ENCODE measurements at places on chromosomes 11 and 22.

DNA sequence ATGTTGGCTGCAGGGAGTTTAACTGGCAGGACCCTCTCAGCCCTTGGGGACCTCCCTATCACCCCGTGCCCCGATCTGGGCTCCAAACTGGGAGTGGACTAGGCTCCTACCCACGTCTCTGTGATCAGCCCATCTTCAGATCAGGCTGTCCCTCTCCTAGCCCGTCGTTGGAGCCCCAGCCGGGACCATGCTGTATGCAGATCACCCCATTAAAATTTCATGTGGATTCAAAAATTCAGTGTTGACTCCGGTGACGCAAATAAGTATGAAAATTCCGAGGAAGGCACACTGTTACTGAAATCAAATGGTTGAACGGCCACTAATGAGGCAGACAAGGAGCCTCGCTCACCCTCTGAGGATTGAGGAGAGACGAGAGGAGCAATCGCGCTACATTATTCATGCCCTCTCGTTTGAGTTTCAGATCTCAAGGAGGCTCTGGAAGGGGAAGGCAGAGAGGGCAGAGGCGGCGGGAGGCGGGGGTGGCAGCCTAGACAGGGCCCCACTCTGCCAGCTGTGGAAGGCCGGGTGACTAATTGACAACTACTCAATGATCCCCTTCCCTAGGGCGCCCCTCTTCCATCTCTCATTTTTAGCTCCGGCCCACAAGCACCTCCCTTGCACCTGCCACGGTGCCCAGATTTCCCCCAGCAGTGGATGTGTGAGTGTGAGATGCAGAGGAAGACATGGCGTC is 255.4 kb downstream of the MIAT start:
- no peak for DNase-seq

DNA sequence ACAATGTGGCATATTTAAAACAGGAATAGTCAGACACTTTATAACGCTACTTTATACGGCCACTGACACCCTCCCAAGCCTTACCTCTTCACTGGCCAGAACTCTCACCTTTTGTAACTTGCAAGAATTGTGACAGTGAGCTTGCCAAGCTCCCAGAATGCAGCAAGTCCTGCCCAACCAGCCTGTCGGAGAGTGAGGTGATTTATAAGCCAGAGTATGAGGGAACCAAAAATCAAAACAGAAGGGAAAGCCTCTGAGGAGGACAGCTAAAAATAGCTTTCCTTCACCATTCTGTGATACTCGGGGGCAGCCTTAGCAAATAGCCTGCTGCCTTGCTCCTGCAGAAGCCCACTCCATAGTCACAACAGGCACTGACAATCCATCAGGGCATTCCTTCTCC is 229.7 kb downstream of the FAM76B start:
- DNase-seq: no peak

DNA sequence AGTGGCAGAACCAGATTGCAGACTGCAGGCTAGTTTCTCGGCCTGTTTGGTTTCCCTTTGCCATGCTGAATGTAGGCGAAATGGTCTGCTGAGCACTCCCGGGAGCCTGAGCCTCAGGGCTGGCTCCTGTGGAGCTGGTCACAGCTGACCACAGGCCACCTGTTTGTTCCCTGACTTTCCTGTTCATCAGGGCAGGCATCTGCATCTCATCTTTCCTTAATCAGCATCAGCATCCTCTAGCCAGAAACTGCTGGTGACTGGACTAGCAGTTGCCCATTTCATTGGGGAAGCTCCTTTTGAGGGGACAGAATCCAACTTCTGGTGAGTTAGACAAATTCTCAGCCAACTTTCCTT is 20.2 kb upstream of the C11orf96 start:
- DNase-seq: no peak

GRCh38 chr11:58659910-58660570 is 37.6 kb downstream of the CNTF start:
- DNase-seq: no peak

DNA sequence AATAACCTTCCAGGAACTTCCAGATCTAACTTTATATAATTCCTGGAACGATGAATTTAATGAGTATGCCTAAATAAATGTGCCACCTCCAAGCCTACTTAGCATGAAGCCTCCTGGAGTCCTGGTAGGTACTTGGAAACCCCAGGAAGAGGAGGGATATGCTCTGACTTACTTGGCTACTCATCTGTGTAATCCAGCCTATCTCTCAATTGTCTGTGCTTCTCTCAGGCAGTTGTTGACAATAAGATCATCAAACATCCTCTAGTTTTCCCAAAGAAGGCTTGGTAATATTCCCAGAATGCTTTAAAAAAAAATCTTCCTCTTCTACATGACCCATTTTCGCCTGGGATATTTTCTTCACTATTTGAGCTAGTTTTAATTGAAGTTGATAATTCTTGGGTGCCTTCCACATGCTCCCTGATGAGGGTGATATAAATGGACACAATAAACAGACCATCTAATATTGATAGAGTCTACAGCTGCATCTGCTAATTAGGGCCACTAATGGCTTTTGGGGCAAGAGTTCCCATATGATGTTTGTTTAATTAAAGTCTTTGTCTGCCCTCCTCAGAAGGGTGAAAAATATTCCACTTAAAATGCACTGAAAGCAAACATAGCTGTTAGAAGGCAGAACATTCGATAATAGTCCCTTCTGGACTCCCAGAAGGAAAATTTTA is 75.5 kb upstream of the RAB38 start:
- no peak for DNase-seq

DNA sequence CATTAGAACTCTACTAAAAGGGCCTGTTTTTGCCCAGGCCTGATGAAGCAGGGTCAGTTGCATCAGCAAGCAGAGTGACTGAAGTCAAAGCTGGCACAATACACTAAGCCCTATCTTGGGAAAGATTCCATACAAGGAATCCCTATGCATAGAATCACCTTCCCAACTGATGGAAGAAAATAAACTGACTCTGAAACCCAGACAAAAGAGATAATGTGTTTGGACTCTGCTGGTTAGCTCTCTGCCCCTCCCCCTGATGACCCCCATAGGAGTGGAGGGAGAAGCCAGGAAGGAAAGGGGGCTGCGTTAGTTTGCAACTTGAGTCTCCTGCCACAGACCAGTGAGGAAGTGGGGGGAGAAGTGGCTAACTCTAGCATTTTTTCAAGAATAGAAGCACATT is 32.9 kb downstream of the GALNT18 start:
- no peak for DNase-seq

- no peak for DNase-seq
Measured at GRCh38 chr11:72741849-72742512, 10.2 kb downstream of the ARAP1 start.

- DNase-seq: no peak
Measured at GRCh38 chr11:10645212-10645795, 48.3 kb downstream of the IRAG1 start.

GRCh38 chr22:48315439-48316256 is 1512.0 kb downstream of the BRD1 start:
- DNase-seq: no peak

GRCh38 chr22:44031158-44031952 is 7.3 kb downstream of the PARVB start:
- no peak for DNase-seq

GRCh38 chr11:10058356-10058755 is 235.7 kb downstream of the SBF2 start:
- no peak for DNase-seq

DNA sequence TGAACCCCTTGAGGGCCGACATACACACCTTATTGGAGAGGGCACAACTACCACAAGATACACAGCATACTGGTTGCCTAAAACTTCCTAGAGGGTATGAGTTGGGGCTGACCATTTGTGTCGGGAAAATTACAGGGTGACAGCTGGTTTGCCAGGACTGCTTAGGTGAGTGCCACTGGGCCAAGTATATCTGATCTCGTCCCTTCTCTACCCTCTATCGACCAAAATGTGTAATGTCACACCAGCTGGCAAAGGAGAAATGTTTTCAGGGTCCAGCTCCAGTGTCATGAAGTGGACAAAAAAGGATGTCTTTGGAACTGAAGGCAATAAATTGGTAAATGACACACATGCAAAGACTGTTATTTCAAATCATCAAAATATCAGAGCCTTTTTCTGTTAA is 126.1 kb downstream of the PGR start:
- DNase-seq: no peak

DNA sequence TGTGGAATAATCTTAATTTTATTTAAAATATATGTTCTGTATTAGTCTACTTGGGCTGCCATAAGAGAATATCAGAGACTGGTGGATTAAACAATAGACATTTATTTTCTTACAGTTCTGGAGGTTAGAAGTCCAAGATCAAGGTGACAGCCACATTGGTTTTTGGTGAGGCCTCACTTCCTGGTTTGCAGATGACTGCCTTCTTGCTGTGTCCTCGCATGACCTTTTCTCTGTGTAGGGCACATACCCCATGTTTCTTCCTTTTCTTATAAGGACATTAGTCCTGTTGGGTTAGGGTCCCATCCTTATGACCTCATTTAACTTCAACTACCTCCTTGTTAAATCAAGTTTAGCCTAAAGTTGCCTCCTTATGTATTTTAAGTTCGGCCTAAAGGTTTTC is 202.7 kb upstream of the MPPED2 start:
- DNase-seq: no peak

GRCh38 chr22:39244496-39245129 is at the start of gene PDGFB:
PDGFB (minus strand) TSS chr22:39244982; CDS start chr22:39243963, 1,019 bp downstream.
- no peak for DNase-seq

DNA sequence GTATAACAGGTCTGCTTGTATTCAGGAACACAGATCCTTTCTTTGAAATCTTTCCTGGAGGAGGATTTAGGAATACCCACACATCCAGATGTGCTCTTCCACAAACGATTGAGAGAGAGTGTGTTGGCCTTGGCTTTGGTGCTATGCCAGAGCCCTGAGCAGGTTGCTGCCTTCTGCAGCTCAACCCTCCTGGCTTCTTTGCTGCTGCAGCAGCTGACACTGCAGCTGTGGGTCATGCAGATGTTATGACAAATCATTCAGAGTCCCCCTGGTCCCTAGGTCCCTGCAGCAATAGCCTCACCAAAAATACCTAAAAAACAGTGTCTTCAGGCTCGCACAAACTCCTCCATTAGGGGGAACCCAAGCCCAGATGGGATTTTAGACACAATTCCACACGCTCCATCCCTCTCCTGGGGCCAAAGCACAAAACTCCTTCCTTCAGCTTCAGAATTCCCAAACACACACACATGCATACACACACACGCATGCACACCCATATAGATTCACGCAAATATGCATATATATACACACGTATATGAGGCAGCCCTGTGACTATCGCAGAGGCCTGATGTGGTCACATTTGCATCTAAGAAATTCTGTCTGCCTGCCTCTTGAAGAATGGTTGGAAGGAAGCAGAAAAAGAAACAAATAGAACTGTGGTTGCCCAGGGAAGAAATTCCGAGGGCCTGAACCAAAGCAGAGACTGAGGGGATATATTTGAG is 35.4 kb downstream of the SLN start:
- no peak for DNase-seq

GRCh38 chr11:2213384-2213842 is 41.8 kb upstream of the TH start:
- DNase-seq: no peak

GRCh38 chr11:36347384-36347906 is 51.4 kb downstream of the PRR5L start:
- DNase-seq: no peak

DNA sequence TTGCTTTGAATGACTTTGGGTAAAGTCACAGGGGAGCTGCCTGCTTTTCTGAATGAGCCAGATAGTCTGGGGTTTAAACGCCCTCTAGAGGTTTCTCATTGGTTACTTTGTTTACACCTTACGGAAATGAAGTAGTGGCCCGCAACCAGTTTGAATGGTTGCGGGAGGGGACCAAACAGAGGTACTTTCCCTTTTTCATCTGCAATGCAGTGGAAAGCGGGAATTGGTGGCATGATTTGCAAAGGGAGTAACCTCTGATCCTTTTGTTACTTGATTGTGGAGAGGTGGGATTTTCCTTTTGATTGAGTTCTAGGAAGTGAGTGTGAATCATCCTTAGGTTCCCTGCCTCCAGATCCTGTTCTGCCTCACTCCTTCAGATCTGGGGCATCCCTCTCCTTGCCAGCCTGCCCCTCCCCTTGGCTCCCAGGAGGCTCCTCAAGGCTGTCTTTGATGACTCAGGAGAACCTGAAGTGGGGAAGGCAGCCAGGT is 15.9 kb upstream of the GLYATL1 start:
- DNase-seq: no peak
